ENCODE measurements at places on chromosomes 2 and 18.
A peak's percentile ranks its signal among the peaks of the same experiment; 100 is the strongest.

DNA sequence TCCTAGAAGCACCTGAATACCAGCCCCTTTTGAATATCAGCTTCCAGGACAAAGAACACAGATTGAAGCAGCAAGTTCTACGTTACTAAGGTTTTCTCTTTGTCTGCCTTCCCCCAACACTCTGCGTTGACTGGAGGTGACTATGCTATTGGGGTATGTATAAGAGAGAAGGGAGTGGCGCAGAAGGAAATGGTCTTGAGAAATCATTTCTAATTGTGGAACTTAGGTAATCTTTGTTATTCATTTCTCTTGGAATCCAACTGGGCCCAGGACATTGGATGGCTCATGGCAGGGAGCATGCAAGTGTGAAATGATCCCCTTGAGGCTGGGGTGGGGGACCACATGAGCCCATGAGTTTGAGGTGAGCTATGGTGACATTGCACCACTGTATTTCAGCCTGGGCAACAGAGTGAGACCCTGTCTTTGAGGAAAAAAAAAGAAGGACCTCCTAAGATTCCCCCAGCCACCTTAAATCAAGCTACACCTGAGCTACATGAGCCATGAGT lies 29.7 kb downstream of the XDH start:
- DNase-seq = no peak

DNA sequence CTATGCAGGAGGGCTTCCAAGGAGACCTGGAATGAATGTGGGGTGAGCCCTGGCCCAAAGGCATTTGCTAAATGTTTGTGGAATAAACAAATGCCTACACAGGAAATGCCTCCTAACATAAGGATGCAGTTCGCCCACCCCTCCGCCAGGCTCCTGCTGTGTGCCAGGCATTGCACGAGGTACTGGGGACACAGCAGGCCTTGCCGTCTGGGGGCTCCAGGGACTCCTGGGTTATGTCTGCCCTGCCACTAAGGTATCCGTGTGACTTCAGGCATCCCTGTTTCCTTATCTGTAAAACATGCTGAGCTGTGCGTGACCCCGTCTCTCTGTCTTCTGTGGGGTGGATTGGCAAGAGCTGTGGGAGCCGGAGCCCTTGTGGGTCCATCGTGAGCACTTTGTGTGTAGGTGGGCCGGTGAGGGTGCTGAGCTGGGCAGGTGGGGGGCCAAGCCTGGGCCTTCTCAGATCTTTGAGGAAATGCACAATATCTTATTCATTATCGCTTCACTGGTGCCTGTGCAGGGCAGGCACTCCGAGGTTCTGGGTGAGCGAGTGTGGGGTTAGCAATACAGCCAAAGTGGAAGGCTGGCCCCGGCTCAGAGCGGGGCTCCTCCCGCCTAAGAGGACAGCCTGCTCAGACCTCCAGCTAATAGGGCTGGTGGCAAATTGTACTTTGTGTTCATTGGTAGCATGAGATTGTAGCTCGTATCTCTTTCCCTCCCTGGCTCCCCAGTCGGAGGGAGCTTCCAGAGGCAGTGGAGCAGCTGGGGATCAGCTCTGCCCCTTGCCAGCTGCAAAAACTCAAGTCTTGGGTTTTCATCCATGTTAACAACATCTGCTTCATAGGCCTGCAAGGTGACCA lies 126.8 kb downstream of the GLI2 start:
- no peak for DNase-seq

GRCh38 chr18:79784965-79785770 lies 12.6 kb upstream of the KCNG2 start:
- DNase-seq = no peak

DNA sequence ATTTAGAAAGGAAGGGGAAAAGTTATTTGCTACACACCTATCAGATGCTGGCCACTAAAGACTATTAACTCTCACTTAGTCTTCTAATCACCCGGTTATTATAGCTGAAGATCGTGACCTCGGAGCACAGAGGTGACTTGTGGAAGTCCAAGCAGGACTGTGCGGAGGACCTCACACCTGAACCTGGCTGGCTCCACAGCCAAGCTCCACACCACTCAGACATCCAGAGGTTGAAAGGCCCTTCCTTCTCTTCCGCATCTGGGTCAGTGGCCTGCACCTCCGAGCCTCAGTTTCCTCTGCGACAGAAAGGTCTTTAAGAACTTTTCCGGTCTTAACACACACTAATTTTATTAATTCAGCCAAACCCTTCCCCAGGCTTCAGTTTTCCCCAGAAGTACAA lies 57.9 kb downstream of the TNS1 start:
- DNase-seq = no peak

GRCh38 chr2:201852462-201852861 lies 46.1 kb downstream of the CDK15 start:
- DNase-seq = no peak

- DNase-seq = no peak
Observed at GRCh38 chr2:207394812-207395534, 134.8 kb upstream of the CREB1 start.

DNA sequence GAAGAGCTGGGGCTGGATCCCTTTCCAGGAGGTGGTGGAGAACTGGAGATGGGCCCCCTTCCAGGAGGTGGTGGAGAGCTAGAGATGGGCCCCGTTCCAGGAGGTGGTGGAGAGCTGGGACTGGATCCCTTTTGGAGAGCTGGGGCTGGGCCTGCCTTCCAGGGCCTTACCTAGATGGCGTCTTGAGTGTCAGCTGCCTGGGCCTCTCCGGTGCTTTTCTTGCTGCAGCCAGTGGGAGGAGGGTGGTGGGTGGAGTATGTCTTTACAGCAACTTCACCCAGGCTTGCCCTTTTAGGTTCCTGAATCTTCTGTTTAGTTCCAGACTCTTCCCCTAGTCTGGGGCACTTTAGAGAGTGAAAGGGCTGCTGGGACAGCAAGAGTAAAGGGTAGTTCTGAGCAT lies 19.1 kb upstream of the TXNDC2 start:
- no peak for DNase-seq

DNA sequence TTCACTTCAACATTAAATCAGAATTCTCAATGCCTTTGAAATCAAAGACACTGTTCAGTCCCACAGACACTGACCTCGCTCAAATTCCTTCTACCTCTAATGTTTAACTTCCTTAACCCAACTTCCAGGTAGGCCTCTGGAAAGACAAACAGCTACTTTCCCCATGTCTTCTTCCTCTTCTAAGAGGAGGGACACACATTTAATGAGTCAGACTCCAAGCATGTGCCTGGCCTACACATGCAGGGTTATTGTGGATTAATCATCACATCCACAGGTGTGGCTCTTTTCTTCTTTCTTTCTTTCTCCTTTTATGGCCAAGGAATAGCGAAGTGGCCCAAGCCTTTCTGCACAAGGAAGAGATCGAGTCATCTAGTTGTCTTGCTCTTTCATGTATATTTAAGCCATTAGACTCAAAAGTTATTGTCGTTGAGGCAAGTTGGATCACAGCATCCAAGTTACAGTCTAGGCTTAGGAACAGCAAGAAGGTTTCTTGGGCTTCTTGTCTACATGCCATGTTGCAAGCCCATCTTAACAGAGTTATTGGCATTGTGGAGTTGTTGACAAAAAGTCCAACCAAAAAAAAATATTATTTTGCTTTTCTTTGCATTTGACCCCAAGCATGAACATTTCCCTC lies 387.8 kb downstream of the IRS1 start:
- no peak for DNase-seq

- no peak for DNase-seq
Observed at GRCh38 chr18:80159713-80160636, 50.9 kb downstream of the ADNP2 start.

DNA sequence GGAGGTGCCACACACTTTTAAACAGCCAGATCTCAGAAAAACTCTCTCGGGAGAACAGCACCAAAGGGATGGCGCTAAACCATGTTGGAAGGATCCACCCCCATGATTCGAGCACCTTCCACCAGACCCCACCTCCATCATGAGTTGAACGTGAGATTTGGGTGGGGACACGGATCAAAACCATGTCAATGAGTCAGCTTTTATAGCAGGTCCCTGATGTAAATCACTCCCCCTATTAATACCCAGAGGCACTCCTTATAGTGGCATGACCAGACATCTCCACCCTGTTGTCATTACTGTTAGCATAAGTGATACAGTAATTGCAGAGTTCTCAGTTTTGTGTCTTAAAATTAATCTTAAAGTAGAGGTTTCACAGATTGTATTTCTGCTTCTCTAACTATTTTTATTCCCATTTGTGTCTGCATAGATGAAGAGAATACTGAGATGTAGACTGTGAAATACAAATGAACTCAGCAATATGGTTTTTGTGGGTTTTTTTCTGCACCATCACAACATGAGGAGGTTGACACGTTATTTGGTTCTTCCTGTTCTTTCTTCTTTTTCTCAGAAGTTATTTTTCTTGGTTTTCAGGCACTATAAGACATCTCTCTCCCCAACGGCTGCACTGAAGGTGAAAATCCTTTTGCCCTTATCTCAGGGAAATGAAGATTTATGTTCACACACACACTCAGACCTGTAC lies 218.2 kb downstream of the ARL4C start:
- DNase-seq = no peak

GRCh38 chr2:205637320-205637602 lies 45.0 kb upstream of the NRP2 start:
- no peak for DNase-seq

- DNase-seq = no peak
Observed at GRCh38 chr2:197304556-197305011, 6.0 kb downstream of the ANKRD44 start.

DNA sequence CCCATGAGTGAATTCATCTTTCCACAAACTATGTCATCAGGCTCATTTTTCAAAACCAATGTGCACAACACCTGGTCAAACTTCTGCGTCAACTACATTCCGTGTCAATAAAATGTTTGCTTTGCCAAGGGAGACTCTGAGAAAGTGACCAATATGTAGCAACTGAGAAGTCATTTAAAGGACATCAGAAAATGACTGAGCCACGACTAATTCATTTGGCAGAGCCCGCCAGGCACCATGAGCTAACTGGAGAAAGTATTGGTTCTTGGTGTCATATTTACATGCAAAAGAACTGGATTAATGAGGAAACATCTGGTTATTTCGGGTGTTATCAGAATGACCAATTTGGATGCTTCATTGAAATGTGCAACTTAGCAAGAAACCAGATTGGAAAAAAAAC lies 7.2 kb downstream of the RND3 start:
- DNase-seq = no peak

GRCh38 chr2:222334914-222335313 lies 36.1 kb upstream of the PAX3 start:
- DNase-seq = no peak

- DNase-seq = peak; percentile 73
Observed at GRCh38 chr2:36423172-36423571, 67.6 kb downstream of the CRIM1 start.

DNA sequence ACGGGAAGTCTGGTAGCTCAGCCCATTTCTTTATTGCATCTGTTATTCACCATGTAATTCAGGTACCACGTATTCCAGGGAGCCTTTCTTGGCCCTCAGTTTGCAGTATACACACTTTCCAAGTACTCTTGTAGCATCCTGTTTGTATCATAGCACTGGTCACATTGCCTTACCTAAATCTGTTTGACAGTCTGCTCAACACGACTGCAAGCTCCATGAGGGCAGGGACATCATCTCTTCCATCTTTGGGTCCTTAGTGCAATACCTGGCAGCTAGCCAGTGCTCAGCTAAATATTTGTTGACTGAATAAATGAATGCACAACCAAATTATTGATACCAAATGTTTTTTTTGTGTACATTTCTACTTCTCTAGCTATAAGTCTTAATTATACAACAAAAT lies 11.2 kb upstream of the IL18R1 start:
- DNase-seq = no peak

- DNase-seq = no peak
Observed at GRCh38 chr2:18301421-18302139, 258.9 kb downstream of the RDH14 start.

DNA sequence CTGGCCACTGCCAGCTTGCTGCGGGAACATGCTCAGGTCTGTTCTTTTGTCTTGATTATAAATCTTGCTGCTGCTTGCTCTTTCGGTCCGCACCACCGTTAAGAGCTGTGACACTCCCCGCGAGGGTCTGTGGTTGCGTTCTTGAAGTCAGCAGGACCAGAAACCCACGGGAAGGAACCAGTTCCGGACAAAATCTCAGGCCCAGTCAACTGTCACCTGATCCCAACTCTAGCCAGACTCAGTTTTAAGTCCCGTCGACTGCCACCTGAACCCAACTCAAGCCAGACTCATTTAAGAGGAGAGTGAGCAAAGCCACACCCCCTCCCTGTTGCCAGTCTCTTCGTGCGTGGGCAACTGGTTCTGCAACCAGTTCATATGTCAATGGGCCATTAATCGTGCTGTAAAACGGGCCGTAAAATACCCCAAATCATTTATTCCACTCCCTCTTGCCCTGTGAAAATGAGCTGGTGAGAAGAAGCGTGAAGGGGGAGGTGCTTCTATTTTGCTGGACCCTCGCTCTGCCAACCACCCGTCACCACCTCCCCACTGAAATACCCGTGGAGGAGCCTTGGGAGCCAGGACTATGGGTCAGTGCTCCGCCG lies 224.3 kb downstream of the NDUFA10 start:
- DNase-seq = no peak

DNA sequence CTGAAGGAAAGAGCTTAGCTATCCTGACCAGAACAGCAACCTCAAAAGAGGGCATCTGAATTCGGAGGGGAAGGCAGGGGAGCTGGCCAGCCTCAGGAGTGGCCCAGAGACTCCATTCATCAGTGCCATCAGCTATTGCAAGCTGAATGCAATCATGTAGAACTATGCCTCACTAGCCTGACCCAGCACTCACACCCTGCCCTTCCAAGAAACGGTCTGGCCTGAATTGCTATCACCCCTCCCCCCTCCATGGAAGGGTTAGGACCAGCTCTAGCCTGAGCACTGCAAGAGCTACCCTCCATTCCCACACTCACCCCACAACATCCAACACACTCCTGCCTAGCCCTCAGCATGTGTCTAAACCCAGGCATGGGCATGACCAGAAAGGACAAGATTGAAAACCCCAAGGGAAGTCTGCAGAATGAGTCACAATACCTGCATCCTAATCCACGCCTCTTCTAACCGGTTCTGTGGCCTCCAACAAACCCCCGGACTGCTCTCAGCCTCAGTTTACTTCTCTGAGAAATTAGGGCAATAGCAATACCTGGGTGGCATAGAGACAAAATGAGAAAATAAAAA lies 120.3 kb downstream of the BCL11A start:
- no peak for DNase-seq

DNA sequence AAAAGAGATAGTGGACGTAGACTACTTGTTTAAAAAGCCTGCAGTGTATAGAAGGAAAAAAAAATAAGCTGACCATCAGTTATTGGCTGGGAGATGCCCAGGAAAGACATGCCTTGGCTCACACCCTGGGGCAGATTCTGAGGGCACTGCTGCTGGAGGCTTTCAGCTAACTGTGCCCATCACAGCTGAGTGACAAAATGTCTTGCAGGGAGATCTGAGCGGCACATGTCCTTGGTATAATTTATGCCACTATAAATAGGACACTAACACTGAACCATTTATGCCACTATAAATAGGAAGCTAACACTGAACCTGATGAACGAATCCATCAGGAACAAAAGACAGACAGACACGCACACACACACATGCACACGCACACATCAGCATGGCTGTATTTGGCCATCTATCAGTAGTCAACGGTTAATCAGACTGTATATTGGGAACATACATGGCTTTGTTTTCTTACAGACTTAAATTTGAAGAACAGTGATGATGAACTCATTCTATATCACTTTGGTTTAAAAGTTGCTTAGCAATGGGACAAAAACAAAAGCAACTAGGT lies 68.2 kb upstream of the NOSTRIN start:
- DNase-seq = no peak

Data from NCI-H1417 treated with DMSO at 0.1 percent for 48 hours (cell line).